ENCODE measurements at places on chromosomes 16 and 17. TPM values are rescaled to one million over a fixed set of nuclear protein-coding genes. Genes with fewer than 3 reads are reported as not detected.
A peak's percentile ranks its signal among the peaks of the same experiment; 100 is the strongest.

- H3K4me1 ChIP-seq: no peaks in the 10 kb centered on the region
- no peaks in the 10 kb centered on the region for H3K36me3 ChIP-seq
- no peak overlapping the region for H3K27ac ChIP-seq
- no peaks in the 10 kb centered on the region for H3K27me3 ChIP-seq
- H3K4me3 ChIP-seq: no peak overlapping the region
These were observed 18.5 kb upstream of the NCBP3 start for GRCh38 chr17:3864534-3864933.

DNA sequence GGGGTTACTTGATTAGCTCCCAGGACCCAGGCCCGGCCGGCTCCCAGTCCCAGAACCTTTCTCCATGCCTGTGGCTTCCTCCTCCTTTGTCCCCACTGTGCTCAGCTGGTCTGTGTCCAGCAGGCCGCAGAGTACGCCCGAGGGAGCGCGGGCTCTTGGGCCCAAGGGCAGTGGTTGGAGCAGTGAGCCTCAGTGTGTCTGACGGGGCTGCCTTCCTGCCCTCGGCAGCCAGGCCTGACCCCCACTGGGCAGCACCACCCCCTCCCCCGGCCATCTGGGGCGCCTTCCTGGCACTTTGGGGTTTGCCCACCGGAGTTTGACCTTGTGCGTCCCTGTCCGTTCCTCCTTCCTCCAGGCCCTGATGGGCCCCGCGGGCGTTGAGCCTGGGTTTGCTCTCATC lies 62.4 kb upstream of the PVALEF start:
- DNase-seq: no peak
- H3K4me1 ChIP-seq: peaks cover 7% of the 10 kb centered on the region
- no peaks in the 10 kb centered on the region for H3K36me3 ChIP-seq
- no peak overlapping the region for H3K4me3 ChIP-seq

DNA sequence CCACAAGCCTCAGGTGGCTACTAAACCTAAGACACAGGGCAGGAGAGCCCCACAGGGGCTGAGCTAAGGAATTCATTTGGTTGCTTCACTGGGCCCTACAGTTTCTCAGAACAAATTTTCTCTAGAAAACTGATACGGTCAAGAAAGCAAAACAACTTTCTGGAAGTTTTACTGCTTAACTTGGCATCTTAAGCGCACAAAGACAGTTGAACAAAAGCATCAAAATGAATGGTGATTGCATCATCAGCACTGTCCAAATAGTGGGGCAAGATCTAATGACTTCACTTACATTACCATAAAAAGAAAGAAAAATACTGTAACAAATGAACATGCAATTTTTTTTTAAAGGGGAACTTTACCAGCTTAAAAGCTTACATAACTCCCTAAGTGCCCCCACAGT lies 47.6 kb downstream of the XPO6 start:
- DNase-seq: no peak
- peak overlapping the region; percentile 59 for H3K27ac ChIP-seq
- no peaks in the 10 kb centered on the region for H3K36me3 ChIP-seq
- no peak overlapping the region for H3K4me3 ChIP-seq

GRCh38 chr16:72877374-72878028 lies 170.4 kb downstream of the ZFHX3 start:
- H3K4me1 ChIP-seq: peaks cover 43% of the 10 kb centered on the region
- H3K27me3 ChIP-seq: no peaks in the 10 kb centered on the region
- no peaks in the 10 kb centered on the region for H3K36me3 ChIP-seq
- peak; percentile 77 for DNase-seq

DNA sequence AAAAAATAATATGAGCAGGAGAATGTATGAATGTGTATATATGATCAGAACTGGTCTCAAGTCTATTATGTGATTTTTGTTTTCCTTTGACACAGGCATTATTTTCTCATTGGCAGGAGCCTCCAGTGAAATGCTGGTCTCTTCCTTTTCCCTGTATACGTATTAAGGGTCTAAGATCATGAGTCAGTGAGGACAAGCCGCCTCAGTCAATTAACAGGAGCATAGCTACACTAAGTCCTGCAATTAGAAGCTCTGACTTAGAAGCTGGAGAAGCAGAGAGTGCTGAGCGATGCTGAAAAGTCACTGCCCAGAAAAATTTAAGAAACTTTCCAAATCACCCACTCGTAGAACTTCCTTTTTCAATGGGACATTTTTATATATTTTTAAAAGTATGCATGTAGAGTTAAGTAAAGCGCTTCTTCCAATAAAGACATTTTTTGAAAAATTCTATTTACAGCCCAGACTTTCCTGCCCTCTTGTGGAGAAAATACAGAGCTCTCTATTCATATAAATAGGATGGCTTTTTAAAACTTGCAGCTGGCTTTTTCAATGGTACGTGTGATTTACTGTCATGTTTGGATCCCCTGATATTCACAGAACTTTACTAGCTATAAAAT lies 70.2 kb upstream of the PSMD7 start:
- H3K27me3 ChIP-seq: no peaks in the 10 kb centered on the region
- H3K36me3 ChIP-seq: no peaks in the 10 kb centered on the region
- H3K27ac ChIP-seq: no peak overlapping the region
- peak; percentile 48 for DNase-seq
- H3K4me3 ChIP-seq: no peak overlapping the region

CFAP119 gene
- 6.1 TPM for polyA plus RNA-seq

PRR29 gene
- 1.4 TPM for polyA plus RNA-seq
